ENCODE measurements at places on chromosomes 16 and 17.
A peak's percentile ranks its signal among the peaks of the same experiment; 100 is the strongest.

DNA sequence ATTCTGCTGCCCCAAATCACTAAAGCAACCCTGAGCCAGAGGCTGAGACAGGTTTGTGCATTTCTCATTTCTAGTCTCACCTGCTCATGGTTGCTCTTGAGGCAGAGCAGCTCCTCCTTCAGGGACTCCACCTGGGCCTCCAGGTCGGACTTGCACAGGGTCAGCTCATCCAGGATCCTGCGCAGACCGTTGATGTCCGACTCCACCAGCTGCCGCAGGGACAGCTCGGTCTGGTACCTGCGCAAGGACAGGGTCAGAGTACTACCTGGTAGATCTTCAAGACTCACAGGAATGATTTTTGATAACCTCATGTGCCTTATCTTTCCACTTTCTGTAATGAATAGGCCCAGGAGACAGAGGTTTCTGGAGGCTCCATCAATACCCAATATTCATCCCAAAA is 1.1 kb downstream of the KRT31 start:
- DNase-seq = no peak

GRCh38 chr17:64777415-64778239 is 115.5 kb upstream of the SMURF2 start:
- DNase-seq = no peak

- DNase-seq = no peak
Observed at GRCh38 chr17:75459590-75460267, 3.3 kb downstream of the TMEM94 start.

GRCh38 chr16:88857728-88858339 is 907 bp downstream of the TRAPPC2L start:
- DNase-seq = peak; percentile 72

DNA sequence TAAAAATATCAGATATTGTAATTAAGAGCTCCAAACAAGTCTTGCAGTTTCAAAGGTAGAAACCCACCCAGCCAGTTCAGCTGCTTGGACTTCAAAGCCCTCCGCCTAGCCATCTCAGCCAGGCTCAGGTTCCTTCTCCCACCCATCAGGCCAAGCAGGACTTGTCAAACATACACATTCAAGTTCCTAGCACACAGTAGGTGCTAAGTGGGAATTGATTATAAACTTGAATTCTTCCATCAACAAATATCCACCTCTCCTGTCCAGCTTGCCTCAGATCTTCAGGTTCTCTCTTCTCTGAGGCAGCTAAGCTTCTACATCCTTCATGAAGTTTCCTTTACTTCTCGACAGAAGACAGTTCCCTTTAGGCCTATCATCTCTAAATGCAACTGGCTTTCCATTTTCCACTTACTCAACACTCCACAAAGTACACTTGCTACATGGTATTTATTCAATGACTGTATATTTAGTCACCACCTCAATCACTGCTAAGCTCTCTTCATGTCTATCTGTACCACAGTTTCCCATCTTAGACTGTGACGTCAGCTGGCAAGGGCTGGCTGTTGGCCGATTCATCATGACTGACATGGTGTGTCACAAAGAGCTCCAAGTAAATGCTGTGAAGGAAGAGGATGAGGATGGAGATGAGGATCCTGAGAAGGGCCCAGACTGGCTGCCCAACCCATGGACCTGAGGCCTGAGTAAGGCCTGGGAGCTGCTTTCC is 13.3 kb upstream of the COG7 start:
- peak; percentile 41 for DNase-seq

DNA sequence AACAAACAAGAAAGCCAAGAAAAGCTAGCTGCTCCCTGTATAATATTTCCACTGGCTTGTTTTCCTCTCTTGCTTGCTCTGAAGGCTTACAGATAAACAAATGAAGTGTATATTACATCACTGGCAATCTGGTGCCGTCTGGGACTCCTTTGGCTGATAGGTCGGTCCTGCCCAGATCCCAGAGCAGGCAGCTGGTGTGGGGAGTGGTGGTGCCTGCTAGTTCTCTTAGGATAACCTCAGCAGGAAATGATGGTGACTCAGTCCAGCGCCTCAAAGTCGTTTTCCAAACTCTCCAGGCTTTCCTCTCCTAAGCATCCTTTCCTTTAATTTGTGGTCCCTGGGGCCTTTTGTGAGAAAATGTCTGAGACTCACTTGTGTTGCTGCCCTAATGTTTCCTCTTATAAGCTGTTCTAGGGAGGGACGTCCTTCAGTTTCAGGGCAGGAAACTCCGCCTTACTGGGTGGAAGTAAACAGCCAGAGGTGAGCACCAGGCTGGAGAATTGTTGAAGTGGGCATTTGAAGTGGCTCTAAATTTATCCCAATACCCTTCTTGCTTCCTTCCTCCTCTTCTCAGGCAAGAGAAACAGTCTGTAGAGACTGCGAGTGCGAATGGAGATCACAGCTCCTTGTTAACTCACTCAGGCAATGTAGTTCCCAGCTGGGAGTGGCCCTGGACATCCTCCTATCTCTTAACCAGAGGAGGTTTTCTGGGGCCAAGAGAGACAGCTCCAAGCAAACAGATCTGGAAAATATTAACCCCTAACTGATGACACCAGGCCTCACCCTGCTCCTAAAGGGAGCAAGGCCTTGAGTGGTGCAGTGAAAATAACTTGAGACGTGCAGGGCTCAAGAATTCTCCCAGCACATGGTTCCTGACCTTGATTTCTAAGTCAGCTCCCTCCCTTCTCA is 34.9 kb downstream of the CD300LF start:
- DNase-seq = peak; percentile 7

DNA sequence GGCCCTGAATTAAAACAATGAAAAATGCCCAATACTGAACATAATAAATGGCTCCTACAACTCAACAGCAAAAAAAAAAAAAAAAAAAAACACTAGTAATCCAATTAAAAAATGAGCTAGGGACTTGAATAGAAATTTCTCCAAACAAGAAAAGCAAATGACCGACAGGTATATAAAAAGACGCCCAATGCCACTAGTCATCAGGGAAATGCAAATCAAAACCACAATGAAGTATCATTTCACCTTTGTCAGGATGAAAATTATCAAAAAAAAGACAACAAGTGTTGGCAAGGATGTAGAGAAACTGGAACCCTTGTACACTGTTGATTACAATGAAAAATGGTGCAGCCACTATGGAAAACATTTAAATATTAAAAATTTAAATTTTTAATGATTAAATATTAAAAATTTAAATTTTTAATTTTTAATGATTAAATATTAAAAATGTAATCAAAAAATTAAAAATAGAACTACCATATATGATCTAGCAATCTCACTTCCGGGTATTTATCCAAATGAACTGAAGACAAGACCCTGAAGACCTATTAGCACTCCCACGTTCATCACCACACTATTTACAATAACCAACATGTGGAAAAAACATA is 28.1 kb downstream of the BBS2 start:
- DNase-seq = no peak

DNA sequence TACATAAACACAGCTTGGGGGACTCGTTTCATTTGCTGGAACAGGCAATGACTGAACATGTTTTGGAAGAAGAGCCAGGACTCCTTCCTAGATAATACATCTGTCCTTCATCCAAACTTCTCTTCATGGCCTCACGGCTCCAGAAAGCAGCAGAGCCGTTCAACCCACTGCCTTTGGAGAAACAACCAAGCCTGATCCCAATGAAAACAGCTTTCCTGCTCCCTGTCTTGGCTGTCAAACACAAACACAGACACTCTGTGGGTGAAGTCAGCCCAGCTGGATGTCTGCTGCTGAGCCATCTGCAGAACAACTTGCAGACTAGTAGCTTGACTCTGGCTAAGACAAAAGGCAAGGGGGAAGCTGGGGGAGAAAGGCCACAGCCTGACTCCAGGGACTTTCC is 345.1 kb upstream of the PSMD7 start:
- DNase-seq = peak; percentile 42

DNA sequence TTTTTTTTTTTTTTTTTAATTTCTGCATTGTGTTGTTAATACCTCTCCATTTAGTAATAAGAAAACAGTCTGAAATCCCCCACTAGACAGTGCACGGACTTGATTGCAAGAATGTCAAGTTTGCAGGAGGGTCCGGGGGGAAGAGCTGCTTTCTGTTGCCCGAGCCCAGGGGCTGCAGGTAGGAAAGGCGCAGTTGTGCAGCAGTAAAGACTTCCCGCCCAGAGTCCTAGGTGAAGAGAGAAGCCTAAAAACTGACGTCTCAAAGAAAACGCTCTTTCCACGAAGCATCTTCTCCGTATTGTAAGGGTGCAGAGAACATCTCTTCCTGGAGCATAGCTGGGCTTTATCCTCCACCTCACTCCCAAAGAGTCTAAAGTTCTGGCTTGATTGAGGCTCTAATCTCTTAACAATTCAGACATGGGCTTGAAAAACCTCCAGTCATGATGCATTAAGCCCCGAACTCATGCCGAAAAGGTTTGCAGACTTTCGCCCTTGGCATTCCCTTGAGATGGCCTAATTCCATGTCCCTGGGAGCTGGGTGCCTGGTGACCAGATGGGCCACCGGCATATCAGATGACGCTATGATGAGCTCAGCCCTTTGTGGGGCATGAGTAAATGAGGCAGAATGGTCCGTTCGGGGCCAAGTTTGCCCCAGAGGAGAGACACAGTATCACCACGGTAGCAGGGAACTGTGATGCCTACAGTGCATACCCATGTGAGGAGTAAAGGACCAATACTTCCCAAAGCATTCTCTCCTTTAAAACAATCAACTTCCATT is 436.2 kb upstream of the ZFHX3 start:
- no peak for DNase-seq

DNA sequence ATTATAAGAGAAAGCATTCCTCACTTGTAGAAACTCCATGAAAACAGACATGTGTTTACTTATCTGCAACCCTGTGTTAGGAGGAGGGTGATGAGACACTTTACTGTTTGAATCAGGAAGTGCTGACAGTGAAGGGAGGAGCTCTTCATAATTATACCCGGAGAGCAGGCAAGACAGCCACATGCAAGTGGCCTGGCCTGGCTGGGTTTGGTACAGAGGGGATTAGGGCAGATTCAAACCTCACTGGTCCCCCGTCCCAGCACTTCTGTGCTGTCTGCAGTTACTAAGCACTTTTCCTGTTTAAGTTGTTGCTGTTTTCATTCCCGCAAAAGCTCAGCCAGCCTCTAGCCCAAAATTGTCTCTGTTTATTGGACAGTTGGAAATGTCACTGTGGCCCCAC is 78.5 kb downstream of the WWOX start:
- no peak for DNase-seq

DNA sequence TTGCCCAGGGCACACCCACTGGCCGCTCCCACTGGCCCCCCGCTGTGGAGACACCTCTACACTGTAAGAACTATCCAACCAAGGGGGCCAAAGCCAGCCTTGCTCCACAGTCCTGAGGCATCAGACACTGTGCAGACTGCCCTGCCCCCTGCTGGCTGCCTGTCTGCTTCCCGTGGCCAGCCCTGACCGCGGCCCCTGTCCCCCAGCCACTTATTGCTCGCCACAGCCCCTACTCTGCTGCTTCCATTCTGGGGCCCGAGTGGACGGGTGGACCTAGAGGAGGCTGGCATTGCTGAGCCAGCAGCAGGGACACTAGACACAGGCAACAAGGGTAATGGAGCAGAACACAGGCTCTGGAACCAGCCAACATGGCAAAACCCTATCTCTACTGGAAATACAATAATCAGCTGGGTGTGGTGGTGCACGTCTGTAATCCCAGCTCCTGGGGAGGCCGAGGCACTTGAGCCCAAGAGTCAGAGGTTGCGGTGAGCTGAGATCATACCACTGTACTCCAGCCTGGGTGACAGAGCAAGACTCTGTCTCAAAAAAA is 19.7 kb upstream of the LRRC37A3 start:
- peak; percentile 15 for DNase-seq

- peak; percentile 81 for DNase-seq
Observed at GRCh38 chr17:72710834-72711233, 381.7 kb downstream of the SLC39A11 start.

DNA sequence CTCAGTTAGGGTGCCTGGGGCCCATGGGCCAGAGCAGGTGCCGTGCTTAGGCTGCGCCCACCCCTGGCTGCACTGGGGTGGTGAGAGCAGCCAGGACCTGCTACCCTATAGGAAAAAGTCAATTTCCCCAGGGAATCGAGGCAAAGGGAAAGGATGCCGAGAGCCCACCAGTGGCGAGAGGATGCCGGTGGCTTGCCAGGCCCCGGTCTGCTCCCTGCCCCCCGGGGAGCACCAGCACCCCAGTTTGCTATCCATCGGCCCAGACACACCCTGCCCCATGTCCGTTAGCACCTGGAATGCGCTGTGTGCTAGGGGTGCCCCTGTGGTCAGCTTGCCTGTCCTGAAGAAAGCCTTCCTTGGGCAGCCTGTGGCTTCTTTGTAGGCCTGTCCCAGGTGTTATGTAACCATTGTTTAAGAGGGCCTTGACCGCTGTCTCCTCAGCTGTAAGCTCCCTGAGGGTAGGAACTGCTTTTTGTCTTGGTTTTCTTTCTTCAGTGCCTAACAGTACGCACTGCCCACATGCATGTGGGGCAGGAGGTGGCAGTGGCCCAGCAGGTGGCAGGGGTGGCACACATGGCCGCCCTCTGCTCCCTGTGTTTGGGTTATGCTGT is 40.8 kb downstream of the NT5M start:
- no peak for DNase-seq

DNA sequence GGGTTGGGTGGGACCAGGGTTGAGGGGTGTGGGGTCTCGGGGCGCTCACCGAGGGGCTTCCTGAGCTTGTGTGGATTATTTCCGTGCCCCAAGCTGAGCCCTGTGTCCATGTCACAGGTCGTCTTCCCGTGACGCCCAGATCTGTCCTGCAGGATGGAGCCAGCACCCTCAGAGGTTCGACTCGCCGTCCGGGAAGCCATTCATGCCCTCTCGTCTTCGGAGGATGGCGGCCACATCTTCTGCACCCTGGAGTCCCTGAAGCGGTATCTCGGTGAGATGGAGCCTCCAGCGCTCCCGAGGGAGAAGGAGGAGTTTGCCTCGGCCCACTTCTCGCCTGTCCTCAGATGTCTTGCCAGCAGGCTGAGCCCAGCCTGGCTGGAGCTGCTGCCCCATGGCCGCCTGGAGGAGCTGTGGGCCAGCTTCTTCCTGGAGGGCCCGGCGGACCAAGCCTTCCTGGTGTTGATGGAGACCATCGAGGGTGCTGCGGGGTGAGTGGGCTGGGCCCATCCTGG is 1.0 kb downstream of the TELO2 start:
- peak; percentile 80 for DNase-seq

DNA sequence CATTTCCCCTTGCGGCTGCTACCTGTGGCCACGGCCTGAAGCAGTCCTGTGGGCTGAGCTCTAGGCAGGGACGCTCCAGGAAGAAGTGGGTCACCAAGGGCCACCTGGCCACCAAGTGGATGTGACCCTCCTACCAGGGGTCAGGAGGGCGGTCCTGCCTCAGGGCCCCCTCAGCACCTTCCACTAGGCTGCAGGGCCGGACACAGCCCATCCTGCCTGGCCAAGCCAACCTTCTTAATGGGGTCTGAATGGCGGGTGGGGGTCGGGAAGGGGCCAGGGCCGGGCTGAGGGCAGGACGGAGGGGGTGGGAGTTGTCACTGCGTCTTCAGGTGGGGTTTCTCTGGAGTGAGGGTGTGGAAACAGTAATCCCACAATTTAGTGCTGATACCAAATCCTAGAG is 13.2 kb upstream of the MLKL start:
- DNase-seq = no peak

GRCh38 chr17:21036361-21036881 is 6.4 kb downstream of the USP22 start:
- DNase-seq = no peak

GRCh38 chr17:17366941-17367875 is 64.0 kb downstream of the NT5M start:
- DNase-seq = no peak
